ENCODE measurements at places on chromosomes 1 and 21. TPM values are rescaled to one million over a fixed set of nuclear protein-coding genes. Genes with fewer than 3 reads are reported as not detected.

- no peaks in the 10 kb centered on the region for H3K4me1 ChIP-seq
- H3K36me3 ChIP-seq: no peaks in the 10 kb centered on the region
- no peaks in the 10 kb centered on the region for H3K27me3 ChIP-seq
- H3K27ac ChIP-seq: no peak overlapping the region
These were observed 49.2 kb upstream of the PAX7 start for GRCh38 chr1:18581420-18581880.

DNA sequence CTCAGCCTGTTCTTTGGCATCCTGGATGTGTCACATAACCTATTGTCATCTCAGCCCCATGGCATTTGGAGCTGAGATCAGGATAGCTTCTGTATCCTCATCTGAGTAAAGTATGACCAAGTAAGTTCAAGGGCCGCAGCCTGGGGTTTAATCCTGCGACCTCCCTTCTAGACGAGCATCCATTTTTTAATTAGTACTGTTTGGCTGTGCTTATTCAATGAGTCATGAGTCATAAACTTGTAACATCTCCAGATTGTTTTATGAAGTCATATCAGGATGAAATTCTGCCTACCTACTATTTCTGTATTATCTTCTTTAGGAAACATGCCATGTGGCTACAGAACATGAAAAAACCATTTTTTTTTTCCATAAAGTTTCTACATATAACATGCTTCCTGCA lies 119.1 kb downstream of the ERG start:
- H3K27ac ChIP-seq: no peak overlapping the region
- no peak for DNase-seq
- H3K4me1 ChIP-seq: no peaks in the 10 kb centered on the region

DNA sequence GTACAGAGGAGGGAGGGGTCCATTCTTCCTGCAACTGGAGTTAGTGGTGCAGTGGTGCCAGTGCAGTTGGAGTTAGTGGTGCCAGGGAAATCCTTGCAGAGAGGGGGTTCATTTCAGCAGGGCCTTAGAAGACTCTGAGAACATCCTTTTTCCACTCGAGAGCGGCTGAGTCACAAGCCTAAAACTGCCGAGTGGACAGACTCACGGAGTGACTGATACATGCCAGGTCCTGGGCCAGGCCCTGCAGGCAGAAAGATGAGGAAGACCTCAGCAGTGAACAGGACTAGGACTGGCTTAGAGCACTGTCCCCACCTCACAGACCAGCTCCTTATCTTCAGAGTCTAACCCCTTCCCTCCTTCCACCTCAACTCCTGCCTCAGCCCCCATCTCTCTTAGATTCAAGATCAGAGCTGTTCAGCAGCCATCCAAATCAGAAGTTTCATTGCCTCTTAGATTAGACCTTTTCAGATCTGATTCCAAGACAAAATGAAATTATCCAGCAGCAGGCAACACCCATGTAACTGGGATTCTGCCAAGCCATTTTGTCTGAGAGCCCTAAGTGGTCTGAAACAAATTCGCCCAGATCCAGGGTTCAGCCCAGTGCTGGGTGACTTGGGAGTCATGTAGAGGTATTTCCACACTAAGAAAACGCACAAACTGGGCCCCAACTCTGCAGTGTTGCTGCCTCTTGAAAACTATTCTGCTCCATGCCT lies 12.7 kb upstream of the IKBKE start:
- no peak for DNase-seq
- no peak overlapping the region for H3K4me3 ChIP-seq
- H3K27ac ChIP-seq: no peak overlapping the region
- peaks cover 13% of the 10 kb centered on the region for H3K36me3 ChIP-seq

- no peaks in the 10 kb centered on the region for H3K36me3 ChIP-seq
- H3K4me1 ChIP-seq: peaks cover 24% of the 10 kb centered on the region
- peak; percentile 94 for DNase-seq
- no peaks in the 10 kb centered on the region for H3K27me3 ChIP-seq
- H3K4me3 ChIP-seq: no peak overlapping the region
These were observed 37.0 kb downstream of the NUAK2 start for GRCh38 chr1:205284420-205285144.

DNA sequence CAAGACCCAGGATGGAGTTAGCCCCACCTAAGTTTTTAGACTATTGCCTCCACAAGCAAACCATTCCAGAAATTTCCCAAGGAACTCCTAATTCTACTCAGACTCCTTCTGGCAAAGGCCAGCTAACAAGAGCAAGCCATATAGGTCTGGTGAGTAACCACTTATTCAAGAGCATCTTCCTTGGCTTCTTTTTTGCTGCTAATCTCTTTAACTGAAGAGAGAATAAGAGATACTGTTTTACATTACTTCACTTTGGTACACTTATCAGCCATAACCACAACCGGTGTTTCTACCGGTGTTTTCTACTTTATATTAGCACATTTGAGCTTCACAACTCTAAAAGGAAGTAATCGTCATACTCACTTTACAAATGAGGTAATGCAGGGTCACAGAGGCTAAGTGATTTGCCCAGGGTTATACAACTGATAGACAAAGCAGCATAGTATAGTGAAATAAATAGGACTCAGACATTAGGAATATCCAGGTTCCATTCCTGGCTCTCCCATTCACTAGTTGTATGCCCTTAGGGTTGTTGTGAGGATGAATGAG lies 1.7 kb upstream of the EPS15 start:
- no peaks in the 10 kb centered on the region for H3K27me3 ChIP-seq
- H3K36me3 ChIP-seq: peaks cover 16% of the 10 kb centered on the region
- H3K4me1 ChIP-seq: peaks cover 23% of the 10 kb centered on the region
- no peak for DNase-seq
- no peak overlapping the region for H3K4me3 ChIP-seq

GRCh38 chr1:31910933-31911332 lies 27.2 kb downstream of the PTP4A2 start:
- no peaks in the 10 kb centered on the region for H3K27me3 ChIP-seq
- H3K4me1 ChIP-seq: peaks cover 6% of the 10 kb centered on the region
- DNase-seq: no peak

GRCh38 chr1:196399713-196400112 lies 208.5 kb downstream of the KCNT2 start:
- DNase-seq: no peak
- H3K4me1 ChIP-seq: no peaks in the 10 kb centered on the region
- no peaks in the 10 kb centered on the region for H3K36me3 ChIP-seq
- H3K27ac ChIP-seq: no peak overlapping the region
- H3K4me3 ChIP-seq: no peak overlapping the region

- H3K4me3 ChIP-seq: no peak overlapping the region
- no peaks in the 10 kb centered on the region for H3K4me1 ChIP-seq
- DNase-seq: no peak
- peaks cover 2% of the 10 kb centered on the region for H3K27me3 ChIP-seq
These were observed 484.9 kb downstream of the SETD4 start for GRCh38 chr21:35575280-35575915.

- no peak overlapping the region for H3K4me3 ChIP-seq
- H3K4me1 ChIP-seq: peaks cover 14% of the 10 kb centered on the region
- no peak for DNase-seq
- no peaks in the 10 kb centered on the region for H3K36me3 ChIP-seq
These were observed 89.9 kb downstream of the CD247 start for GRCh38 chr1:167428395-167428794.

- no peak for DNase-seq
- peaks cover 30% of the 10 kb centered on the region for H3K27me3 ChIP-seq
- no peak overlapping the region for H3K27ac ChIP-seq
- H3K4me1 ChIP-seq: peaks cover 13% of the 10 kb centered on the region
These were observed 1.1 kb upstream of the IGSF9 start for GRCh38 chr1:159946242-159947187.

GRCh38 chr1:201358596-201358995 lies 18.9 kb downstream of the TNNT2 start:
- no peaks in the 10 kb centered on the region for H3K27me3 ChIP-seq
- no peaks in the 10 kb centered on the region for H3K4me1 ChIP-seq
- H3K27ac ChIP-seq: no peak overlapping the region
- H3K36me3 ChIP-seq: no peaks in the 10 kb centered on the region
- no peak overlapping the region for H3K4me3 ChIP-seq

HTR6 gene
- not detected for total RNA-seq

RPE65 gene
- total RNA-seq: not detected

SCAMP3 gene
- total RNA-seq: 111 TPM

ASAP3 gene
- 27.6 TPM for total RNA-seq

DEDD gene
- 29.0 TPM for total RNA-seq

All from K562 (cell line).